Stimulated activated CD4-positive, alpha-beta T cell treated with anti-CD3 and anti-CD28 coated beads, Interleukin-1b, Interleukin-23, amount 100 ng/mL, for 4 hours (primary cell): ENCODE measurements at places on chromosomes 12 and 14.
A peak's percentile ranks its signal among the peaks of the same experiment; 100 is the strongest.

- no peak for DNase-seq
These were observed 18.1 kb downstream of the CDKN1B start for GRCh38 chr12:12735301-12735700.

DNA sequence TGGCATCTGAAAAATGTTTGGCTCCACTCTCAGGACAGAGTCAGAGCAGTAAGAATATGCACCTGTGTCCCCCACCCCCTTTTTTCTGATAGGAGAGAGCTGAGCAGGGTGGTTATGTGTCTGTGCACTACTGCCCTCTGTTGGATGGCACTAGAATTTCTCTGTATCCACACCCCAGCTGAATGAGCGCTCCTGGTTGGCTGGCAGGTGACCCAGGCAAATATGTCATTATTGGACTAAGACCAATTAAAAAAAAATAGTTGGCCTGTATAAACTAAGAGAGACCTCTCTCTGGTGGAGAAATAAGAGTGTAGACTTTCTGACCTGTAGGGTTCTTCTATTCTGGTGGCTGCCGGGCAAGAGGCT is 107.0 kb downstream of the PTCSC3 start:
- DNase-seq = no peak

DNA sequence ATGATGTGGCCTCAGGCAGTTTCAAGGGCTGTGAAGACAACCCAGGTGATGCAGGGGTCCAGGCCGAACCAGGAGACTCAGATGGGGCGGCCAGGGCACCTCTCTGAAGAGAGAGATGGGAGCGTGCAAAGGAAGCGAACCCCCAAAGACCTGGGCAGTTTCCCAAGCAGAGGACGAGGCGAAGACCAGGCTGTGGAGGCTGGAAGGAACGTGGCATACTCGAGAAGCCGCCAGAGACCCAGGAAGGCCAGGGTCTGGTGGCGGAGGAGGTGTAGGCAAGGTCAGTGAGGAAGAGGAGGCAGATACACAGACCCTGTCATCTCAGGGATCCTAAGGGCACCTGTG is 24.7 kb downstream of the LTBP2 start:
- no peak for DNase-seq

GRCh38 chr12:96233939-96234461 is 39.8 kb downstream of the ELK3 start:
- no peak for DNase-seq

GRCh38 chr12:26647088-26647487 is 185.9 kb downstream of the ITPR2 start:
- DNase-seq = no peak

- no peak for DNase-seq
These were observed 636.5 kb upstream of the TBX3 start for GRCh38 chr12:115320451-115320850.

DNA sequence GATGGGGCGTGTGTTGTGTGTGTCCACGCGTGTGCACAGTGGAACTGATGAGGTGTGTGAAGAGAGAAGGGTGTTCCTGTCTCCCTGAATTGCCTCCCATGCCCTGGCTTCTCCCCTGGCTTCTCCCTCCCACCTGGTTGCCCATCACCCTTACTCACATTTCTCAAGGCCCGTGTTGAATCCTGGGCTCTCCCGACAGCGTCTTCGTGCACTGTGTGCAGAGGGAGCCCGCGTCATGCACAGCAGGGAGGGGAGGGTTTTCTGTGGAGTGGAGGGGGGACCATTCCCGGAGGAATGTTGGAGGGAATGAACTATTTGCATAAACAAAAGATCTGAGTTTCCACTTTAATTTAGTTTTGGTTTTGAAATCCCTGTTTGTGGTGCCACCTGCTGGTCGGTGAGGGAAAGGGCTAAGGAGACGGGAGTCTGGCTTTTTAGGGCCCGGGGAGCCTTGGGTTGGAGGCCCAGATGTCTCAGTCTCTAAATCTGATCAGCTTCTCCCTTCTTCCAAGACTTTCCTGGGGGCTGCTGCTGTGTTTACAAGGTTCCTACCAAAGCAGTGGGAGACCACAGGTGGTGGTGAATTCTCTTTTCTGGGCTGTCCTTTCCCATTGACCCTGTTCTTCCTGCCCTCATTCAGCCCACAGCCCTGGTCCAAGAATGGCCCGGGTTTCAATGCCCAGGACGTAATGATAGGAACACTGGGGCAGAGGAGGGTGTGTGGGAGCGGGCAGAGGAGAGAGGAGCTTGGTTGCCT is at the start of gene C1R:
Gene C1R, minus strand, starts transcription at position 217 of the 757 bp plus-strand sequence. Its CDS starts 57 bp downstream, at position 160.
- peak; percentile 59 for DNase-seq

DNA sequence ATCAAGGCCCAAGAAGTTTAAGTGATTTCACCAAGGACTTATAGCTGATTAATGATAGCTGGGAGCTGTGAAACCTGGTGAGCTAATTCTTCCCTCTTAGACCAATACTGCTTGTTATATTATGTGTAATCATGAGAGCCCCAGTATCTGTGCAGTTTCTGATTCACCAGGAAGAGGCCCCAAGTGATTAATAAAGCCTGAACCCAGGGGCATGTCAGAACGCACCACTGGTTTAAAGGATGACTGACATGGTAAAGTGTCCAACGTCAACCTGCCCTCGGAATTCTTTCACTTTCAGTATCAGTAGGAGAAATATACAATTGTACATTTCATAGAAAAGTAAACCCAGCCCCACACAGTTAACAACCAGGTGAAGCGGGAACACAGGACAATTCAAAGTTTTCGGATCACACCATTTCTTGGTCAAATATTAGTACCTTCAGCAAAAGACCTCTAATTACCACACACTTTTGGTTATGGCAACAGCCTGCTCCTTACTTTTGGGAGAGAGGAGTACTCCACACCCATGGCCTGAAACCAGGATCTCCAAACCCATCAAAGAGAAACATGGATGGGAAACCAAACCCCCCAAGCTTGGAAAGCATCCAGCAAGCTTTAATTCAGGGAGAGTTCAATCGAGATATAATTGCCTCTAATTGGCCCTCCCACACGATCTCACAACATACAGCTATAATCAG is 28.5 kb downstream of the TMCC3 start:
- DNase-seq = no peak
